ENCODE measurements at places on chromosomes 1 and 21.

- DNase-seq = no peak
Measured at GRCh38 chr1:172609528-172609927, 49.4 kb upstream of the FASLG start.

GRCh38 chr1:211229365-211229759, 29.8 kb upstream of the RCOR3 start:
- DNase-seq = no peak

DNA sequence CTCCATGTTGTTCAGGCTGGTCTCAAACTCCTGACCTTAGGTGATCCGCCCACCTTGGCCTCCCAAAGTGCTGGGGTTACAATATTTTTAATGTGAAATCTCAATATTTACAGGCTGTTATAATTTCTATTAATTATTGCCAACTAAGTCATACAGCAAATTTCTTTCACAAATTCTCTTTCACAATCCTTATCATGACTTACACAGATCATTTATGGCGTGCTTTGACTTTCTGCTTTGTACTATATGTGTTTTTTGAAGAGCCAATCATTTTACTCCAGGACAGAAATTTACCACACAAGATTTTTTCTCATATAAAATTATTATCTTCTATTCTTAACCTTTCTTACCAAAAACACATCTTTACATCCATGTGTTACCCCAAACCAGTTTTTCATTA, 1729.9 kb downstream of the NCAM2 start:
- no peak for DNase-seq

GRCh38 chr1:203871114-203871880, 9.9 kb downstream of the SNRPE start:
- no peak for DNase-seq

DNA sequence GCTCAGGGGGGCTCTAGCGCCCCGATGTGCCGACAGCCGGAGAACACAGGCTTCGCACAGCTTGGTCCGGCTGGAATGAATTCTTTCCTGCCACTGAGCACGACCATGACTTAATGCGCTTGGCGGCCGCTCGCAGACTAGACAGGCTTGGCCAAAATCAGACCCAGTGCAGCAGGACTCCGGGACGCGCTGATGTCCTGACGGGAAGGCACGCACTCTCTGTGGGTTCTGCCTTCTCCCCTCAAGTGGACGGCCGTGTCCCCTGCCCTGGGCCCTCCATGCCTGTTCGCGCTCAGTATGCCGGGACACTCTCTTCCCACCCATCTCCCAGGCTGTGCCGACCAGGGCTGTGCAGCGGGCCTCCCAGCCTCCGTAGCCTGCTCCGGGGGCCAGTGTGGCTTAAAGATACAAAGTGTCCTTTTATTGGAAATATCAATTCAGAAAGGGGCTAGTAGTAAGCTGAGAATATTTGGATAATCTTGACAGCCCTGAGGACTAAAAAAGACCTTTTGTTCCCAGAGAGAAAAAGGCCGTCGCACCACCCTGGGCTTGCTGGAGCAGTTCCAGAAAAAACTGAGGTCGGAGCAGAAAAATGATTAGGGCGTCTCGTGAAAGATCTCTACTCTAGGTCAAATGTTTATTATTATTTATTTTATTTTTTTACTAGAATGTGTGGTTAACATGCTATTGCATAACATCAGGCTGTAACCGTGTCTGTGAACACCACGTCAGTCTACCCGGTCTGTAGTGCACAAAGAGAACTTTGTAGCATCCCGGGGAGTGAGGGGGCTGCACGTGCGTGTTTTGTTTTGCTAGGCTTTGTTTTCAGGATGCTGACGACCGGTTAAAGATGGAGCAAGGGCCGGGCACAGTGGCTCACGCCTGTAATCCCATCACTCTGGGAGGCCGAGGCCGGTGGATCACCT, 88.1 kb upstream of the ARHGEF16 start:
- no peak for DNase-seq

GRCh38 chr1:159339536-159339935, 37.4 kb downstream of the FCER1A start:
- DNase-seq = no peak

DNA sequence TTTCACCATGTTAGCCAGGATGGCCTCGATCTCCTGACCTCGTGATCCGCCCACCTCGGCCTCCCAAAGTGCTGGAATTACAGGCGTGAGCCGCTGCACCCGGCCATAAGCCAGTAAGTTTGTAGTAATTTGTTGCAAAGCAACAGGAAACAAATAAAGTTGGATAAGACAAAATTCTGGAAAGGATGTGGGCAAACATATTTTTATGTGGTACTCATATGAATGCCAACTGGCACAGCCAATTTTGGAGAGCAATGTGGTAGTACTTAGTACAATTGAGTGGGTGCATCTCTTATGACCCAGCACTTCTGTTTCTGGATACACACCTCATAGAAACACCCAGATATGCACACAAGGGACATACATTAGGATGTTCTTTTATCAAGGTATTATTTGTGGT, 8.4 kb upstream of the IL12RB2 start:
- no peak for DNase-seq

DNA sequence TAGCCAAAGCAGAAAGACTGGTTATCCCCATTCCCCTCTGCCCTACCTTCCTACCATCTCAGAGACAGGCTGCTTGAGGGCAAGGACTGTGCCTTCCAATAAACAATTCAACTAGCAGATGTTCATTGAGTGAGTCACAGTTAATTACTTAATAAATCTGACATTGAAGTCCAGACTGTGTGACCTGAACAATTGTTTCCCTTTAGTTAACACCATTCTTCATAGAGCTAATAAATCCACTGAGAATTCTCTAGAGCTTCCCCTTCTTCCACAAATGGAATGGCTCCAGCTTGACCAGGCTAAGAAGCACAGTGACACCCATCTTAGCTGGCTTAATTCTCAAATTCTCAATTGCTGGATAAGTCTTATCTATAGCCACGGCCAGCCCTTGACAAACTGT, 61.9 kb upstream of the GJA5 start:
- no peak for DNase-seq

GRCh38 chr1:108568589-108568988, 8.7 kb downstream of the EEIG2 start:
- no peak for DNase-seq

DNA sequence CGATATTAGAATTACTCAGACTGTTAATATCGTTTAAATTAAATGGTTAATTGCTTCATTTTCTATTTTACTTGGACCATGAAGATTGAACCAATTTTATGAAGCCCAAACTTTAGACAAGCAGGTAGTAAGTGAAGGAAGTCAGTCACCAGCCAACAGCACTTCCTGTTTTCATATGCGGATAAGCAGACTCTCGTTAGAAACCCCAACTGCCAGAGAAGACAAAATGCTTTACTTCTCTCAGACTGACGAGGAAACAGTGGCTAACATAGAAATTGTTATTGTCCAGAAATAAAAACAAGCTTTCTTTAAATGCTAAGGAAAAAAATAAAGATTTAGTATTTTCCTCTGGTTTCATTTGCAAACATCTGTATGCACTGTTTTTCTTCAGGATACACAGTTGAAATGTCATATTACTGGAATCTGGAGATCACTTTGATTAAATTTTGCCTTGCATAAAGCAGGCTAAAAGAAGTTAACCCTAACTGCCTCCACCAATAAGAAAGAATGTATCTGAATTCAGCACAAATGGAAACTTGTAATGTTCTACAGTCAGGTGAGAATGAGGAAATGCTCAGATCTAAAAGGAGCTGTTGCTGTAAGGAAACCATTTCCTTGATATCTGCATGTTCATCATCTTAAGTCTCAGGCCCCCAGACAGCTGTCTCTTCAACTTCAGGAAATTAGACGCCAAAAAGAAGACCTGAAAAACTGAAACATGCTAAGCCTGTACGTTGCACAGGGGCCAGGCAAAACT, 129.8 kb upstream of the SAMSN1 start:
- DNase-seq = no peak

GRCh38 chr1:152996633-152997400, 4.7 kb upstream of the SPRR3 start:
- DNase-seq = no peak

GRCh38 chr1:20138961-20139550, at the start of gene PLA2G2F:
Gene PLA2G2F, plus strand, starts transcription at chr1:20139323. Its CDS starts 105 bp downstream, at chr1:20139428.
- DNase-seq = no peak

GRCh38 chr1:164746632-164747031, 187.6 kb downstream of the PBX1 start:
- DNase-seq = no peak

DNA sequence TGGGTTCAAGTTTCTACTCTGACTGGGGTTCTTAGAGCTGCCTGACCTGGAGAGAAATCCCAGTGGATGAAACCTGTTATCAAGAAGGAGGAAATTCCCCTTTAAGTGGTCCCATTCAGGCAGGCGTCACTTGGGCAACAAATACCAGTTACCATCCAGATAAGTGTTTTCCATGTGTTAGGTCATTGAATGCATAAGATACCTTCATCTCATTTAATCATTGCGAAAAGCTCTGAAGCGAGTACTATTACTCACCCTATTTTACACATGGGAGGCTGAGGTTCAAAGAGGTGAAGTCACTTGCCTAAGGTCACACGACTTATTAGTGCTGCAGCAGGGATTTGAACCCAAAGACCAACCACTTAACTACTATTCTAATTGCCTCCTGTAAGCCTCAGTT, 45.5 kb upstream of the RPL11 start:
- no peak for DNase-seq

GRCh38 chr1:83756984-83757717, 241.8 kb downstream of the TTLL7 start:
- no peak for DNase-seq

GRCh38 chr1:162950187-162950586, 89.2 kb upstream of the CCDC190 start:
- DNase-seq = no peak

GRCh38 chr1:230627767-230628166, 14.5 kb upstream of the COG2 start:
- DNase-seq = no peak

DNA sequence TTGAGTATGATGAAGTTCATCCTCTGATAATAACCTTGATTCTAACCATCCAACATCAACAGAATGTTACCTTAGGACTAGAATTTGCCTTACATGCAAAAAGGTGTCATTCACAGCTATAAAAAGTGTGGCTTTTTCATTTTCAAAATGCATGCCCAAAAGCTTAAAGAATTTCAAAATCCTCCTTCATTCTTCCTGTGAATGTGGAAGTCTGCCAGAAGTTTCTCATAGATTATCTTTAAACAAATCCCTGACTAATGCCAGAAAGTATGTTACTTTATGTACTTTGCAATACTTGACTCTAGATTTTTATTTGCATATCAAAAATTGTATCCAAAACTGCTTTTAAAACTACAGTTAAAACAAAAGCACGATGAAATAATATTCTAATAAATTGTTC, 270.6 kb upstream of the ZRANB2 start:
- no peak for DNase-seq

GRCh38 chr1:205942631-205943159, 561 bp downstream of the SLC26A9 start:
- DNase-seq = no peak

DNA sequence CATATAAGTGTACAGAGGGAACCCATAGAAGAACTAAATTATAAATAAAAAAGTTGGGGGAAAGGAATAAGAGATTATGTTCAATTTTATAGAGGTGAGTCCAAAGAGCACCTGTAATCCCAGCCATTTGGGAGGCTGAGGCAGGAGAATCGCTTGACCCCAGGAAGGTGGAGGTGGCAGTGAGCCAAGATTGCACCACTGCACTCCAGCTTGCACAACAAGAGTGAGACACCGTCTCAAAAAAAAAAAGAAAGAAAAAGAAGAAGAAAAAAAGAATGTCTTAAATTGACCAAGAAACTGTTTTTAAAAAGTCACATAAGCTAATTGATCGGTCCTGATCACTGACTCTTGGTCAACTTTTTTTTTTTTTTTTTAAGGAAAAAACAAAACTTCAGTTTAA, 19.1 kb upstream of the ATF3 start:
- DNase-seq = no peak

GRCh38 chr1:38815903-38816627, 43.5 kb downstream of the RRAGC start:
- peak; percentile 2 for DNase-seq

DNA sequence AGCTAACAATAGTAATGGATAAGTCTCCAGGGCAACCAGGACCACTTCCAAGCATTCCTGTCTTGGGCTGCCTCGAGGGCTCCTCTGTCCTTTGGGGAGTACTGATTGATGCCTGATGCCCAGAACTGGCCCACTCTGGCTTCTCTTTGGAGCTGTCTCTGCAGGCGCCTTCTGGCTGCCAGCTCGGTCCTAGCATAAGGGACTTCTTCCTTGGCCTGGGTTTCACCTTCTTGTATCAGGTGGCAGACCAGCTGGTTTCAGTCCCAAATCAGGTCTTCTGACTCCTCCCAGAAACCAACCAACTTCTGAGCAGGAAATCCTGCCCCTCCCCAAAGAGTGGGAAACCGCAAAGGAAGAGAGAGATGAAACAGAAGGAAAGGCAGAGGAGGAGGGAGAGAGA, 10.6 kb downstream of the G0S2 start:
- DNase-seq = no peak

DNA sequence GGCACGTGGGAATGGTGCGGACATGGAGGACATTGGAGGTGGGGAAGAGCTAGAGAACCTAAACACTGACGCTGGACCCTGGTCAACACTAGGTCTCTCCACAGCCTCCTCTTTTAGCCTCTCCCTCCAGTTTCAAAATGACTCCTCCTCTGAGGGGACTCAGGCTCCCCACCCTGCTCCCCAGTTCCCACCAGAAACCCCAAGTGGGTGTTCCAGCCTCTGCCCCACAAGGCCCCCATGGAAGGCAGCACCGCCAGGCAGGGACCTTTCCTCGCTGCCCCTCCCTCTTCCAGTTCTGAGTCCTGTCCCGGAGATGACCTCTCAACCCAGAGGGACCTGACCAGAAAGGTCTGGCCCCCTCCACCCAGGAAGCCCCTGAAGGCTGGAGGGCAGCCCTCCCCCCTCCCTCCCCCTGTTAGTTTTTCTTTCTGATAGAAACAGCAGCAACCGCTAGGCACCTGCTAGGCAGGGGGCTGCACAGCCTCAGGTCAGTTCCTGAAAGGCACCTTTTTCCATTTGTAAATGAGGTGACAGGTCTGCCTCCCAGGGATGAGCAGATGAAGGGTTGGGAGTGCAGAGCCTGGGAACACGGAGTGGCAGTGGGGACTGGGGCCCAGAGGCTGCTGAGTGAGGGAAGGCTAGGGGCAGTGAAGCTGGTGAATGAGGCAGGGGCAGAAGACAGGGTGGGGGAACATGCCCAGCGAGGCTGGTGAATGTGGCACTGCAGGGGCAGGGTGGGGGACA, 9.3 kb upstream of the ITGB2 start:
- no peak for DNase-seq

GRCh38 chr1:22281521-22282363, 138.8 kb upstream of the WNT4 start:
- no peak for DNase-seq

GRCh38 chr1:41399145-41399795, 38.0 kb downstream of the FOXO6 start:
- DNase-seq = no peak
